Posterior cingulate gyrus (tissue), 11 donors: ENCODE measurements at places on chromosomes 13 and 19.

DNA sequence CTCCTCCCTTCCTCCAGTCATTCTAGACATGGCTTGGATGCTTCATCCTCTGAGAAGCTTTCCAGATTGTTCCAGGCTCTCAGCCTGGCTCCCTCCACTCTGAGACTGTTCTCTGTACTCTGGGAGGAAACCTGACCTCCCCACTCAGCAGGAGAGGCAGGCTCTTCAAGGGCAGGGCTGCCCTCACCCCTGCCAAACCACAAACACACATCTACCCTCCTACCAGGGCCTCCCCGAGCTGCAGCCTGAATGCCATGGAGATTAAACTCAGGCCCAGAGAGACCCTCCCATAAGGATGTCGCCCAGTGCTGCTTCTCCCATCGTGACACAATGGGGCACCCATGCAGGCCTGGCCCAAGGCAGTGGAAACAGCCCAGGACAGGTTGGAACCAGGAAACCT, 16.2 kb downstream of the NUMBL start:
- no peak for DNase-seq

DNA sequence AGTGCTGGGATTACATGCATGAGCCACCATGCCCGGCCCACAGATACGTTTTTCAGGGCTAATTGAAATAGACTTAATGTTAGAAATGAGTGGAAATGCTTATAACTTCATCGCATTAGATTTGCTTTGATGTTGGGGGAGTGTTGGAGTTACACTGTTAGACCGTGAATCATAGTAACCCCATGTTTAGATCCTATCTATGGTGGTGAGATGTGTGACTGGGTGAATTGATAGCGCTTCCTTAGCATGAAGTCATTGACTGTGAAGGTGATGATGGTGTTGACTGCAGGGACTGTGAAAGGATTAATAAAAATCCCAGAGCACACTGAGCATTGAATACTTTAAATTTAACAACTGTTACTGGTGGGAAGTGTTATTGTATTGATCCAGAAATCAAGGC, 1.7 kb downstream of the ZNF264 start:
- no peak for DNase-seq

GRCh38 chr19:2441096-2441752, 13.8 kb upstream of the TIMM13 start:
- DNase-seq, result no peak

GRCh38 chr19:16661480-16662034, 618 bp downstream of the TMEM38A start:
- no peak for DNase-seq

DNA sequence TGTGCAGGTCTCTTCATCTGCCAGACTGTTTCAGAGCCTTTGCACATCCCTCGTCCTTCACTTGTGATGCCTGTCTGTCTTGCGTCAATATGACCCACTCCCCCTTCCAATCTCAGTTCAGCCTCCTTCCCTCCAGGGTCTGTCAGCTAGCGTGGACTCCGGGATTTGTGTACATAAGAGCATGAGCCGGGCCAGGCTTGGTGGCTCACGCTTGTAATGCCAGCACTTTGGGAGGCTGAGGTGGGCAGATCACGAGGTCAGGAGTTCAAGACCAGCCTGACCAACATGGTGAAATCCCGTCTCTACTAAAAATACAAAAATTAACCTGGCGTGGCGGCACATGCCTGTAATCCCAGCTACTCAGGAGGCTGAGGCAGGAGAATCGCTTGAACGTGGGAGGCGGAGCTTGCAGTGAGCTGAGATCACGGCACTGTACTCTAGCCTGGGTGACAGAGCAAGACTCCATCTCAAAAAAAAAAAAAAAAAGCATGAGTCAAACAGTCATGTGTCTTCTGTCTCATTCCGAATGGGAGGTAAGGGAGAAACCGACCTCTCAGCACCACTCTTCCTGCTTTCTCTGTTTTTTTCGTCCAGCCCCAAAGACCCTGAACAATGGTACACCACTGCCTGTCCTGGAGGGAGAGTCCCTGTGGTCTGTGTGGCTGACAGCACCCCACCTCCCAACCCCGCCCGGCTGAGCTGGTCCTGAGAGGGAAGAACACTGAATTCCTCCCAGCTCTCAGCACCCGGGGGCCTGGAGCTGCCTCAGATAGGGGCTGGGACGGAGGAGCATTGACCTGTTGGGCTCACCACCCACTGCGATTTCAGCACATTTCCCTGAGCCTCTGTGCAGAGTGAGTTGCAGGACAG, 2.4 kb upstream of the SIGLEC9 start:
- DNase-seq, result no peak

DNA sequence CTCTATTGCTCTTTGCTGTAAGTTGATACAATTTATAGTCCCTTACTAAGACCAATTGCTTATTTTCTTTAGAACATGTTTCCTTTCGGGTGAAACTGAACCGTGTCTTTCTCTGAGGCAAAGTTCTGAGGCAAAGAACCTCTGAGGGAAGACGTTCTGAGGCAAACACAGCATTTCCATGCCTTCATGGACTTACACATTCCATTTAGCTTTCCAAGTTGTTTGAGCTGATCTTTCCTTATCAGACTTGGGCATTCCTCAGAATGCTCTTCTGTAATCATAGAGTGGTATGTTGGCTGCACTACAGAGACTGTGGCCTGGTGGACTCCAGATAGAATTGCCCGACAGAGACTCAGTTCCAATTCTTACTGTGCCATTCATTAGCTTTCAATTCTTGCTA, 579.1 kb downstream of the KCTD12 start:
- DNase-seq, result no peak

DNA sequence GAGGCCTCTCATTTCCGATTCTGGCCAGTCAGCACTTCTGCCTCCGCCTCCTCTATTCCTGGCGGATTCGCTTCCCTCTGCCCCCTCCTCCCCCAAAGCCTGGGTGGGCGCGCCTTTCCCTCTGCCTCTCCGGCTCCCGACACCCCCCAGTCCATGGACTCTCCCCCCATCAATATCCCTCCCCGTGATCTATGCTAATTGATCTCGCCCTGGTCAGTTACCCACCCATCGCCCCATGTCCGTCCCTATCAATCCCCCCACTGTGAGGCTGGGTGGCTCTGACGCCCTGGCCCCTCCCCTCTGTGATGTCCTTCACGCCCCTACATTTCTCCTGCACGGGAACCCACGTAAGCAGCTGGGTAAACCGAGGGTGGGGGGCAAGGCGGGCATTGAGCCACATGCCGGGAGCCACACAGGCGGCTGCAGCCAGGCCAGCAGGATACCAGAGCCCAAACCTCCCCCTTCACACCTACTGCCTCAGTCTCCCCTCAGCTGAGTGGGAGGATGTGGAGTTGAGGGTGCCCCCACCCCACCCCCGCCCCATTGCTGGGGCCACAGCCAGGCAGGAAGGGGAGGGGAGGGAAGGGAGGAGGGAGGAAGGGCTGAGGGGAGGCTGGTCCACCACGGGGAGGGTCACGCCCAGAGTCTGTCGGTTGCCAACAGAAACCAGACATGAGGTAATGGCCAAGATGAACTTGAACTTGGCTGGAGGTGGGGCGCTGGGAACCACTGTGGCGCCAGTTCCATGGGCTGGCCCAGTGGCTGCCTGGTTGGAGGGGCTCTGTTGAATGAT, 21.0 kb downstream of the SMIM24 start:
- no peak for DNase-seq

DNA sequence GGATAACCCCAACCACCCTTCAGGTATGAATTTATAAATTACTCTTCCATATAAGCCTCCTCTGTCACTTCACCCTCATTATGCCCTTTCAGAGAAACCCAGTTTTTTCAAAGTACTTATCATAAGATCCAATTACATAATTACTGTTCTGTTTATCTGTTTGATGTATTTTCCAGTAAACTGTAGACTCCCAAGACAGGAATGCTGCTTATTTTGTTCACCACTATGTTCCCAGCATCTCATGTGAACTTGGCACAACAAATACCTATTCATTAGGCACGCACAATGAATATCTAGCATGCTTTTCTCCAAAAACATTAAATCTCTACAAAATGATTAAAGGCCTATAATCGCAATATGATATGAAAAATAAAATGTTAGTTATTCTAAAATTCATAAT, 13.2 kb downstream of the ENOX1 start:
- DNase-seq, result no peak

- DNase-seq, result no peak
Observed at GRCh38 chr13:73702419-73703071, 431.7 kb downstream of the KLF12 start.

DNA sequence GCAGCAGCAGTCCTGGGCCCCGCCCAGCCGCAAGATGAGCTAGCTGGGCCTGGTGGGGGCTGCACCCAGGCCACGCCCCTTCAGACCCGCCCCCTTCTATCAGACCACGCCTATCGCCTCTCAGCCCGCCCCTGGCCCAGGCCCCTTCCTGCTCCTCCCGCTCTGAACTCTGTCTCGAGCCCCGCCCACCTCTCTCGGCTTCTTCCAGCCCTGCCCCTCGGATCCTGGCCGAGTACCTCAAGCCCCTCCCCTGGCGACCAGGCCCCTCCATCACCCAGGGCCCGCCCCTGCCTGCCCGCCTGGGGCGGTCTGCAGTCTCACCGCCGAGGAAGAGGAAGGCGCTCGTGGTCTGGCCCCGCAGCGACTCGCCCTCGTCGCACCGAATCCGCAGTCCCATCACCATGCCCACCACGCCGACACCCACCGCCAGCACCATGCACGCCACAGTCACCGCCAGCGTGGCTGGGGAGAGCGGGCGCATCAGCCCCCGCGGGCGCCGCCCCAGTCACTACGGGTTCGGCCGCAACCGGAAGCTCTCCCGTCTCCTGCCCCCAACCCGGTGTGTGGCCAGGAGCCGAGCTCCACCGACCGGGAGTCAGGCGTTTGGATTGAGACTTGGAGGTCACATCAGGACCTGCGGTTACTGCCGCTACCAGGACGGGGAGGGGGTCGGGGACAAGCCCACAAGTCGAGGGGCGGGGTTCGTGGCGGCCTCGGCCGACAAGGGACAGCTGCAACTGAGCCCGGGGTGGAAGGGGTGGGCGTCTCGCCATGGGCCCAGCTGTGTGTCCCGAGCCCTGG, 1.0 kb downstream of the CLDND2 start:
- peak; percentile 100 for DNase-seq

DNA sequence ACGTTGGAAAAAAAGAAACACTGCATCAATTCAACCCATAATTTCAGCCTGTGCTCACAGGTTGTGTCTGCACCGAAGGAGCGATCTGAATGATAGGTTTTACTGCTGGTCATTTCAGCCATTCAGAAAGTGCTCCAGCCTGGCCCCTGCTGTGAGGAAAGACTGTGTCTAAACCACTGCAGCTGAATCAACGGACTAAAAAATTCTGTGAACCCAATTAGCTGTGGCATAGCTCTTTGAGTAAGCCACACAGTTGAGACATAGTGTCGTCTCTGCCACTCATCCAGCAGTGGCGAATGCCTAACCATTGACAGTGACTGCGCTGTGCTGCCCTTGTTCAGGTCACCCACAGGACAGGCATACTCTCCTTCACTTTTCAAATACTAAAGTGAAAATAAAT, 179.8 kb downstream of the COG6 start:
- DNase-seq, result no peak

DNA sequence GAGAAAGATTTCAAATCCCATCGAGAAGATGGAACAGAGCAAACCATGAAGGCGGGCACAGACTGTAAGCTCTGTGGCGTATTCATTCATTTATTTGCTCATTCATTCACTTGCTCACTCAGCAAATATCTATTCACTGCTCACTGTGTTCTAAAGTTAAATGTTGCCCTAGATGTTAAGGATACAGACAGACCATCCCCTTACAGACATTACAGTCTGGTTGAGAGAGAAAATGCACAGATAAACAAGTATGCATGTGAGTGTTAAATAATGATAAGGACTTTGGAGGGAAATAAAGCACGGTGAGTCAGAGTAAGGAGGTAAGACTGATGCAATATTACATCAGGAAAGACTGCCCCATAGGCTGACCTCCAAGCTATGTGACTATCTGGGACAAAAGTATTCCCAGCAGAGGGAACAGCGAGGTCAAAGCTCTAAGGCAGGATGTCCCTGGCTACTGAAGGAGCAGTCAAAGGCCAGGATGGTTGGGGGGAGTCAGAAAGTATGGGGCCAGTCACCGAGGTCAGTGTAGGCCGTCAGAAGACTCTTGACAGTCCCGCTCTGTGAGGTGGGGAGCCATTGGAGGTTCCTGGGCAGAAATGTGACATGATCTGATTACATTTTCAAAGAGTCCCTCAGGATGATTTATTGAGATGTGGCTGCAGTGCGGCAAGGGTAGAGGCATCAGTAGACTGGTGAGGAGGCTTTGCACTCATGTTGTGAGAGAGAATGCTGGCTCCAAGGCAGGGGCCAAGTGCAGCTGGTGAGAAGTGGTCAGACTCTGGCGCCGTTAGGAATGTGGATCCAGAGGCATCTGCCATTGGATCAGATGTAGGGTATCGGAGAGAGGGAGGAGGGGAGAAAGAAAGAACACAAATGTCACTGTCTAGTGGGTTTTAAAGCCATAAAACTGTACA, 37.9 kb downstream of the MBNL2 start:
- DNase-seq, result peak; percentile 80

- no peak for DNase-seq
Observed at GRCh38 chr19:21256722-21257121, 72.5 kb downstream of the ZNF708 start.

- DNase-seq, result no peak
Observed at GRCh38 chr19:31496076-31496475, 146.8 kb upstream of the TSHZ3 start.

DNA sequence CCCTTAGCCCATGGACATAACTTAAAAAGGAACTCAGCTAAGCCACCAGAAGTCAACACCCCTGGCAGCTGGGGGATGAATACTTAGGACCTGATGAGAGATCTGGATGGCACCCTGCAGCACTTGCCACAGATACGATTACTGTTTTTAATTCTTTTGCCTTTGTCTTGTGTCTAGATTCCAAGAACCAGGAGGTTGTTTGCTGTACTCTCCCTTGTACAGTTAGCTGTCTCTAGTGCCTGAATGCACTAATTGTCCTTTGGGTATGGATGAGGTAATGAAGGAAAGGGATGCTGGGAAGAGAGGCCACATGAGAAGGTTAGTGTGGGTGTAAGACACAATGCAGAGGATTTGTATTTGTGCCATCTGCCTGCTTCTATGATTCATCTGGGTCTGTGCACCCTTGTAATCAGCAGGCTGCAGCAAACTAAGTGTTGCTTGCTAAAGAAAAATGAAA, 385.8 kb downstream of the KCNRG start:
- no peak for DNase-seq

DNA sequence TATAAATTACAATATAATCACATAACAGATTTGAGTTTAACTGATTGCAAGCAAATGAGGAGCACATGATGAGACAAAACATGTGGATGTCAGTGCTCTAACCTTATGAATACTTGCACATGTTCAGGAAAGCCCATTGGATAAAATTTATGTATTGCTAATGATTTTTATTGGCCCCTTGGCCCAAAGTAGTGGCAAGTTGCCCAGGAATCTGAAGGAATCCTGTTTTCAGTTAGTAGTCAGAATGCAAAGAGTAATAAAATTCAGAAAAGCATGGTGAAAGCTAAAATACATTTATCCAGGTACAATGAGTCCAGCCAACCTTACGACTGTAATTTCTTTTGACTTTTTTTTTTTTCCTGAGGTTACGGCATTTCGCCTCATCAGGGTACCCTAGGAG, 1539.4 kb downstream of the EFNB2 start:
- DNase-seq, result no peak

DNA sequence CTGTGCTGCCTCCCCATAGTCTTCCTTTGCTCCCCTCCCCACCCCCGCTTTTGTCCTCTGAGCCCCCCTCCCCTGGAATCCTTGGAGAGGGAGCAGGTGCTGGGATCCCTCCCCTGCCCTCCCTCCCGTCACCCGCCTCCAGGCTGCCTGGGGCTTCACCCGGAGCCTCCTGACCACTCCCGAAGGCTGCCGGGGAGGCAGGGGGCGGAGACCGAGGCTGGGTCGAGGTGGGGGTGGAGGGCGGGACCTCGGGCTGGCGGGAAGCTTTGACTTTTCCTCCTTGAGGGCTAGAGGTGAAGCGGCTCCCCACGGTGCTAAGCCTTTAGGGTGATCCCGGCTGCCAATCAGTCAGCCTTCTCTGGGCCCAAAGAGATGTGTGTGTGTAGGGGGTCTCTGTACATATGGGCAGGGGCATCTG, 1.5 kb downstream of the KMT5C start:
- peak; percentile 85 for DNase-seq
